ENCODE measurements at places on chromosomes 11 and 22. TPM values are rescaled to one million over a fixed set of nuclear protein-coding genes. Genes with fewer than 3 reads are reported as not detected.

DNA sequence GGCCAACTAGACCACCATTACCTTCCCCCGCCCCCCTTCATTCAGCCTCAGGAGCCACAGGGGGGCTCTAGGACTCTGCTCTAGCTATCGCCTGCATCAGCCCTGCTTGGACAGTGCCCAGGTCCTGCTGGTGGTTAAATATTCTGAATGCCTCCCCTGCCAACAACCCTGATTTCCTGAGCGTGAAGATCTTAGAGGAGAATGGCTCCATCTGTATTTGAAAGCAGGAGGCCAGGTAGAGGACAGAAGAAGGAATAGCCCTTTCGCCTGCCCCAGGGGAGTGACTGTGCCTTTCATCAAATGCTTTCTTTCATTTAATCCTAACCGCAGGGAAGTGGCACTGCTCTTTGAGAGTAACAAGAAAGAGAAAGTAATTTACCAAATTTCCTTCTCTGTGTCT lies 69.2 kb downstream of the ISX start:
- H3K36me3 ChIP-seq, result no peaks in the 10 kb centered on the region
- H3K4me3 ChIP-seq, result no peak overlapping the region

DNA sequence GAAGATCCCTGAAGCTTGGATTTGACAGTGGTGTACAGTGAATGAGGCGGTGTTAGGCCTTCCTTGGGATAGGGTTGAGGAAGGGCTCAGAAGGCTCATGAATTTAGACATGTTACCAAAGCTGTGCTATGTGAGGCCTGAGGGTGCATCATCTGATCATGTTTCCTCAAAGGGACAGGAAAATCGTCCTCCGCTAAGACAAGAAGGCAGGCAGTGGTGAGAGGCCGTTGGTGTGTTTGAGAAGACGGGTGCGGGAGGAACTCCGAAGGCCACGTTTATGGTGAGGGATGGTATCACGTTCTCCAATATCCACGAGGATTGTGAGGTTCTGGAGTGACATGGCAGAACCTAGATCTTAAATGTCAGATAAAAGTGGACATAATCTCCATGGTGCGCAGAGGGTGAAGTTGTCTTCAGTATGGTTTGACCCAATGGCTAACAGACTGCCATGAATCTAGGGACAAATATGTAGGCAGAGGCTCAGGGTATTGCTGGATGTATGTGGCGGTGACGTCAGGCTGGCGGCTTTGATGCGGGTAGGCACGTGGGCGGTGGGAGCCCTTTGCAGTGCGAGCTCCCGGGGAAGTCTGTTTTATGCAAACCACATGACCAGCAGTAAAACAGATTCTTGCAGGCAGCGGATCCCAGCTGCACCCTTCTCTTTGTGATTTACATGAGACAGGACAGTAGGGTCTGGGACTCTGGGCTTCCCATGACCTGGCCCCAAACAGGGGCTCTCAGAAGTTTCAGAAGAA lies 242.3 kb upstream of the B3GAT1 start:
- H3K27me3 ChIP-seq, result peaks cover 9% of the 10 kb centered on the region
- peaks cover 15% of the 10 kb centered on the region for H3K4me1 ChIP-seq
- no peak for DNase-seq

GRCh38 chr11:106520920-106521319 lies 443.5 kb downstream of the AASDHPPT start:
- H3K36me3 ChIP-seq, result no peaks in the 10 kb centered on the region
- no peaks in the 10 kb centered on the region for H3K27me3 ChIP-seq
- no peaks in the 10 kb centered on the region for H3K4me1 ChIP-seq
- DNase-seq, result no peak

Gene MMP1
- not detected for total RNA-seq

DNA sequence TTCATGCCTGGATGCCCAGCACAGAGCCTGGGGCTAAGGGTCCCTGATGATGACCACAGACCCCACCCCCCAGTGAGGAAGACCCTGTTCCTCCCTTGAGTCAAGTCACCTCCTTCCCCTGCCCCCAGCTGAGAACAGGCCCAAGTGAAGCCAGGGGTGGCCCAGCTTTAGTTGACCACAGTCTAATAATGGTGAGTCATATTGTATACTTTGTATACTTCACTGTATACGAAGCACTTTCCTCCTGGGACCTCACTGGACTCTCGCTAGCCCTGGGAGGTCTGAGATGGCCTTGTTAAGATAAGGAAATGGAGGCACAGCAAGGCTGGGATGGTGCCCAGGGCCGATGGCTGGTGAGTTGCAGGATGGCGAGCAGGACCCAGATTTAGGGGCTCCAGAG lies 3.7 kb upstream of the FLRT1 start:
- H3K36me3 ChIP-seq, result no peaks in the 10 kb centered on the region
- no peak for DNase-seq
- H3K27ac ChIP-seq, result no peak overlapping the region
- H3K27me3 ChIP-seq, result no peaks in the 10 kb centered on the region

GRCh38 chr11:112269139-112269538 lies 8.5 kb upstream of the PLET1 start:
- no peak for DNase-seq
- H3K4me1 ChIP-seq, result peaks cover 11% of the 10 kb centered on the region
- no peaks in the 10 kb centered on the region for H3K27me3 ChIP-seq
- H3K27ac ChIP-seq, result no peak overlapping the region
- no peak overlapping the region for H3K4me3 ChIP-seq

Gene ACR
- 1.5 TPM for total RNA-seq

- no peak overlapping the region for H3K4me3 ChIP-seq
- no peaks in the 10 kb centered on the region for H3K36me3 ChIP-seq
- H3K27ac ChIP-seq, result no peak overlapping the region
- no peaks in the 10 kb centered on the region for H3K27me3 ChIP-seq
- DNase-seq, result no peak
Measured at GRCh38 chr11:79083352-79083751, 357.5 kb downstream of the TENM4 start.

Gene C22orf31
- not detected for total RNA-seq

Gene HORMAD2
- total RNA-seq, result not detected

- DNase-seq, result no peak
- no peaks in the 10 kb centered on the region for H3K27me3 ChIP-seq
- H3K4me3 ChIP-seq, result no peak overlapping the region
- peaks cover 4% of the 10 kb centered on the region for H3K4me1 ChIP-seq
- H3K36me3 ChIP-seq, result no peaks in the 10 kb centered on the region
- H3K27ac ChIP-seq, result no peak overlapping the region
Measured at GRCh38 chr11:57410287-57410686, 16.6 kb downstream of the SLC43A3 start.

Gene TAGLN
- total RNA-seq, result 10.0 TPM

DNA sequence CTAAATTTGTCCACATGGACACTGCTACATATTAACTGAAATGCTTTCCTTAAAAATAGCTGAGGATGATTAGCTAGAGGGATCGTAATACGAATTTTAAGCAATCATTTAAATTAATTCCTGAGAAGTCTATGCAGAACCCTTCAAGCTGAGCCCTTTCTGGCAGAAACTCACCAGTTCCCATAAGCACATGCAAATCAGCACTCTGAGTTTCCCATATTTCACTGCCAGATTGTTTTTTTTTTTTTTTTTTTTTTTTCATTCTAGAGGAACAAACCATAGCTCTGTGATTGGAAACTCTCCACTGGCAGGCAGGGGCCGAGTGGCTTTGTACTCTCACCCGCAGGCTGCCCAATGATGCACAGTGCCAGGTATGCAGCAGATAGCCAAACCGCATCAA lies 145.6 kb downstream of the EFCAB6 start:
- H3K36me3 ChIP-seq, result no peaks in the 10 kb centered on the region
- no peak for DNase-seq
- no peak overlapping the region for H3K27ac ChIP-seq
- no peaks in the 10 kb centered on the region for H3K4me1 ChIP-seq
- no peak overlapping the region for H3K4me3 ChIP-seq

DNA sequence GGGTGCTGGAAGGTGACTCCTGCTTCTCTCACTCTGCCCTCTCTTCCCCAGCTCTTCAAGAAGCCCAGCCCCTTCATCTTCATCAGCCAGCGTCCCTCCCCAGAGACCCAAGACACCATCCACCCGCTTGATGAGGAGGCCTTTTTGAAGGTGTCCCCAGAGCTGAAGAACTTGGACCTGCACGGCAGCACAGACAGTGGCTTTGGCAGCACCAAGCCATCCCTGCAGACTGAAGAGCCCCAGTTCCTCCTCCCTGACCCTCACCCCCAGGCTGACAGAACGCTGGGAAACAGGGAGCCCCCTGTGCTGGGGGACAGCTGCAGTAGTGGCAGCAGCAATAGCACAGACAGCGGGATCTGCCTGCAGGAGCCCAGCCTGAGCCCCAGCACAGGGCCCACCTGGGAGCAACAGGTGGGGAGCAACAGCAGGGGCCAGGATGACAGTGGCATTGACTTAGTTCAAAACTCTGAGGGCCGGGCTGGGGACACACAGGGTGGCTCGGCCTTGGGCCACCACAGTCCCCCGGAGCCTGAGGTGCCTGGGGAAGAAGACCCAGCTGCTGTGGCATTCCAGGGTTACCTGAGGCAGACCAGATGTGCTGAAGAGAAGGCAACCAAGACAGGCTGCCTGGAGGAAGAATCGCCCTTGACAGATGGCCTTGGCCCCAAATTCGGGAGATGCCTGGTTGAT lies 12.6 kb downstream of the IL10RA start:
- no peaks in the 10 kb centered on the region for H3K36me3 ChIP-seq
- no peaks in the 10 kb centered on the region for H3K4me1 ChIP-seq
- no peak overlapping the region for H3K27ac ChIP-seq
- no peaks in the 10 kb centered on the region for H3K27me3 ChIP-seq
- no peak overlapping the region for H3K4me3 ChIP-seq

Gene TANGO2
- 17.0 TPM for total RNA-seq

DNA sequence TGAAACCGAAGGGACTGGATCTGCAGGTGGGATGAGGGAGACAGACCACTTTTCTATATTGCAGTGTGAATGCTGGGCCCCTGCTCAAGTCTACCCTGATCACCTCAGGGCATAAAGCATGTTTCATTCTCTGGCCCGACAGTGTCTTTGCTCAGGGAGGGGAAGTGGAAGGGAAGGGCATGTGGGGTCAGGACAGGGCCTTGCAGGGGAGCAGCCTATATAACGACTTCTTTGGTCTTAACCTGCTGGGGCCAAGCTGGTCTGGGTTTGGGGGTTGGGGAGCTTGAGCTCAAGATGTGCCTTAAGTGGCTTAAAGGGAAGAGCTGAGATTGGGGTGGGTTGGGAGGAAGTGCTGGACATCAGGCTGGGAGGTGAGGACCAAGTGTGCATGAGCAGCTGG lies 86.4 kb downstream of the GDPD4 start:
- no peaks in the 10 kb centered on the region for H3K4me1 ChIP-seq
- H3K4me3 ChIP-seq, result no peak overlapping the region
- H3K27me3 ChIP-seq, result no peaks in the 10 kb centered on the region
- DNase-seq, result no peak

DNA sequence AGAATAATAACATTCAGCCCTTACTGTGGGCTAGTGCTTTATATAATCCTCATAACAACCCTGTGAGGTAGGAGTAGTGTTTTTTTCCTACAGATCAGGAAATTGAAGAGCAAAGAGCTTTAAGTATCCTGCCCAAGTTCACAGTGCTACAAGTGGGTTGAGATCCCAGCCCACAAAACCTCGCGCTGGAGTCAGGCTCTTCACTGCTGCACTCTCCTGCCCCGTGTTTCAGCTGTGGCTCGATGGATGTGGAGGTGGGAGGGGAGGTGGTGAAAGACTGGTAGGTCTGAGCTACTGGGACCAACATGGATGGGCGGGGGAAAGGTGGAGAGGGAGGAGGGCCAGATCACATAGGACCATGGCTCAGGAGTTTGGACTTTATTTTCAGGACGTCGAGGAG lies 6.1 kb downstream of the ZNF408 start:
- no peak for DNase-seq
- no peak overlapping the region for H3K27ac ChIP-seq
- H3K4me3 ChIP-seq, result no peak overlapping the region
- H3K4me1 ChIP-seq, result 0 out of 2 replicates have a peak, but pooled peaks cover 2% of the 10 kb centered on the region
- no peaks in the 10 kb centered on the region for H3K27me3 ChIP-seq

DNA sequence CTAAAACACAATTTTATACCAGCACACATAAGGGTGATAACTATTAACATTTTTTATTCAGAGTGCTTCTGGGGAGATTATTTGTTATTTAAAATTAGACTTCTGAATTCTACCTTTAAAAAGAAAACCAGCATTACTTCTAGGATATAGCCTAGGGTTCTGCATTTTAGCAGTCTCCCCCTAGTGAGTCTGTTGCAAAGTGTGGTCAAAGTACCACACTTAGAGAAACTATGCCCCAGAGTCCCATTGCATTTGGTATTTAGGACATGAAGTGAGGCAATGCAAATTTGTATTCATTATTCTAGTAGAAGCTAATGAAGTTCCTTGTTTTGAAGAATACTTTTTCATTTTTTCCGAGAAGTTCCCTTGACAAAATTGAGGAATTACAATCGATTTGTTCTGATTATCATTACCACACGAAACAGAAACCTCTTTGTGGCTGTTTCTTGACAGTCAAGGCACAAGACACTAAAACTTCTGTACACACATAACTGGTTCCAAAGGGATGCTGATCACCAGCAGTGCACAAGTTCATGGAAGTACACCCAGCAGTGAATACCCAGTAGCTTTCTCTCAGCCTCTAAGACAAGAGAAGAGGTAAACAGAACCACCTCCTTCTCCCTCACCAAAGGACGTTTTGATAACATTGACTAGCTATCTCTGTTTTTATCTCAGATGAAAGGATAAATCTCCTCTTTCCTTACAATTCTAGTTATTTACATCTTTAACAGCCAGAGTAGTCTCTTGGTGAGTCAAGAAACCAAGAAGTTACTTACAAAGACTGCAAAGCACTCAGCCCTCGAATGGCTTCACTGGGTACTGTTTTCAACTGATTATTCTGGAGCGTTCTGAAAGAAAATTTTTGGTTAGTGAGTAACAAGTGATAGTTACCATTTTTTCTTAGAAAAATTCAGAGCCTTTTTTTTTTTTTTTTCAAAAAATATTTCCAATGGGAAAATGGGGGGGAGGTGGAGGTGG lies 27.6 kb upstream of the CCDC34 start:
- no peak for DNase-seq
- H3K4me3 ChIP-seq, result no peak overlapping the region
- no peak overlapping the region for H3K27ac ChIP-seq
- H3K27me3 ChIP-seq, result no peaks in the 10 kb centered on the region
- H3K4me1 ChIP-seq, result peaks cover 34% of the 10 kb centered on the region

Gene KCNQ1
- total RNA-seq, result 10.7 TPM

- H3K4me3 ChIP-seq, result no peak within 1 kb of the TSS
- no peak for DNase-seq
- H3K27ac ChIP-seq, result no peak within 1 kb of the TSS
- H3K27me3 ChIP-seq, result no peaks in the 10 kb centered on the region
- no peaks in the 10 kb centered on the region for H3K36me3 ChIP-seq
- peaks cover 46% of the 10 kb centered on the region for H3K4me1 ChIP-seq
Measured at GRCh38 chr11:64339754-64340408, at the start of gene CCDC88B. Gene CCDC88B (plus strand): TSS chr11:64340204. CDS start chr11:64340267, 63 bp downstream.

- DNase-seq, result no peak
- no peak overlapping the region for H3K27ac ChIP-seq
- H3K27me3 ChIP-seq, result no peaks in the 10 kb centered on the region
- no peak overlapping the region for H3K4me3 ChIP-seq
Measured at GRCh38 chr11:103542851-103543250, 433.6 kb downstream of the DYNC2H1 start.

- peaks cover 24% of the 10 kb centered on the region for H3K4me1 ChIP-seq
- H3K27me3 ChIP-seq, result no peaks in the 10 kb centered on the region
- H3K27ac ChIP-seq, result no peak overlapping the region
- no peaks in the 10 kb centered on the region for H3K36me3 ChIP-seq
Measured at GRCh38 chr22:22691716-22692701, 47.6 kb downstream of the GGTLC2 start.

Data from HCT116 (cell line).